Dermis blood vessel endothelial cell (primary cell): ENCODE measurements at places on chromosomes 13 and 19. TPM values are rescaled to one million over a fixed set of nuclear protein-coding genes. Genes with fewer than 3 reads are reported as not detected.

DNA sequence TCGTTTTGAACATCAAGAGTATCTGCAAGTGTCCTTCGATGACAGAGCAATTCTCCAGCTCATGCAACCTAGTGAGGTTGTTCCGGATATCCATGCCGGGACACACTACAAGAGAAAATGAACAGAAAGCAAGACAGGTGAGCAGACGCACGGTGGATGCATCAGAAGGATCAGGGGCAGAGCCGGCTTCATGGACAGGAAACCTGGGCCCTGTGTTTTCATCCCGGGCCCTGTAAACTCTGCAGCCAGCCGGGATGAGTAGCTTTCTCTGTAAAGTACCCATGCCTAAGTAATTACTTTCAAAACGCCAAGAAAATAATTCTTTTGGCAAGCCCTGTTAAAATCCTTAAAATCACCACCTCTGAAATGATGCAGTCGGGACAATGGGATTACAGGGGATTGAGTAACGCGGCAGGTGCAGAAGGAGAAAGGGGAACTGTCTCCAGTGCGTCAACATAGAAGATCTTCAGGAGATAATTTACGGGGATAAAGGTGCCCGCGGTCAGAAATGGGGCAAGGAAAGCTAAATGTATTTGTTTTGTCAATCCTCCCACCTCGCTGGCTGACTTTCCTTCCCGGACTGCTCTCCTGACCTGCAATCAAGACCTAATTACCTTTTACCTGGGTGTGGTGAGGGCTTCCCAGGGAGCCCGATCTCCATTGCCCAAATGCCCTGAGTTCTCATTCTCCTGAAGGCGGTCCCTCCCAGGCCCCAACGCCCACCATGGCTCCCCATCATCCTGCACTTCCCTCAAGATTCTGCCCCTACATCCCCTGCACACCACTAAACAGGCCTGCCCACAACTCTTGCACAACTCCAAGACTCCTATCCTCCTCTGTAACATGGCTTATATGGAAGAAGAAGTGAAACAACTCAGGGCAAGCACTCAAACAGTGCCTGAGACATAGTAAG lies 26.2 kb downstream of the INSR start:
- no peak for DNase-seq

GRCh38 chr19:57239982-57240310 lies 486 bp upstream of the ZNF805 start:
- no peak for DNase-seq

- no peak for DNase-seq
Measured at GRCh38 chr19:35478794-35479677, 11.2 kb downstream of the KRTDAP start.

- no peak for DNase-seq
Measured at GRCh38 chr19:2236064-2236313, 140 bp downstream of the PLEKHJ1 start.

TNFSF13B gene
- total RNA-seq: 0.34 and 0.70 TPM in 2 replicates
